ENCODE measurements at places on chromosomes 11 and 22. TPM values are rescaled to one million over a fixed set of nuclear protein-coding genes. Genes with fewer than 3 reads are reported as not detected.

GRCh38 chr11:128709402-128709801 is 15.5 kb downstream of the FLI1 start:
- no peak for DNase-seq

- DNase-seq, result peak; percentile 88
Observed at GRCh38 chr11:11028017-11028692, 170.3 kb upstream of the ZBED5 start.

- peak; percentile 94 for DNase-seq
Observed at GRCh38 chr11:120547811-120548681, 36.5 kb downstream of the GRIK4 start.

GRCh38 chr22:17303840-17304779 is 65.2 kb upstream of the CECR2 start:
- no peak for DNase-seq

GRCh38 chr11:113281052-113281725 is 33.2 kb upstream of the TTC12 start:
- DNase-seq, result no peak

Gene OLFML1
- total RNA-seq, result 59.7 TPM

Gene SMIM38
- total RNA-seq, result 0.73 TPM

Gene SYT7
- total RNA-seq, result 0.10 TPM

Gene SCN3B
- not detected for total RNA-seq

Gene TRIM48
- total RNA-seq, result not detected

Gene CRYBA4
- total RNA-seq, result not detected

Gene SLC22A12
- not detected for total RNA-seq
